ENCODE measurements at places on chromosomes 11 and 22. TPM values are rescaled to one million over a fixed set of nuclear protein-coding genes. Genes with fewer than 3 reads are reported as not detected.

LRRC55 gene
- 0.35 TPM for total RNA-seq

KRTAP5-8 gene
- not detected for total RNA-seq

OPCML gene
- total RNA-seq = 0.37 TPM

GLYAT gene
- total RNA-seq = 0.59 TPM

MMP7 gene
- total RNA-seq = not detected

LDHAL6A gene
- total RNA-seq = not detected

CTSF gene
- total RNA-seq = 64.5 TPM

- no peak for DNase-seq
Measured at GRCh38 chr11:22197139-22198005, 4.5 kb downstream of the ANO5 start.

GRCh38 chr22:42331014-42331413 lies 60.6 kb upstream of the TCF20 start:
- no peak for DNase-seq

- no peak for DNase-seq
Measured at GRCh38 chr11:34104680-34105078, 750 bp upstream of the NAT10 start.

DNA sequence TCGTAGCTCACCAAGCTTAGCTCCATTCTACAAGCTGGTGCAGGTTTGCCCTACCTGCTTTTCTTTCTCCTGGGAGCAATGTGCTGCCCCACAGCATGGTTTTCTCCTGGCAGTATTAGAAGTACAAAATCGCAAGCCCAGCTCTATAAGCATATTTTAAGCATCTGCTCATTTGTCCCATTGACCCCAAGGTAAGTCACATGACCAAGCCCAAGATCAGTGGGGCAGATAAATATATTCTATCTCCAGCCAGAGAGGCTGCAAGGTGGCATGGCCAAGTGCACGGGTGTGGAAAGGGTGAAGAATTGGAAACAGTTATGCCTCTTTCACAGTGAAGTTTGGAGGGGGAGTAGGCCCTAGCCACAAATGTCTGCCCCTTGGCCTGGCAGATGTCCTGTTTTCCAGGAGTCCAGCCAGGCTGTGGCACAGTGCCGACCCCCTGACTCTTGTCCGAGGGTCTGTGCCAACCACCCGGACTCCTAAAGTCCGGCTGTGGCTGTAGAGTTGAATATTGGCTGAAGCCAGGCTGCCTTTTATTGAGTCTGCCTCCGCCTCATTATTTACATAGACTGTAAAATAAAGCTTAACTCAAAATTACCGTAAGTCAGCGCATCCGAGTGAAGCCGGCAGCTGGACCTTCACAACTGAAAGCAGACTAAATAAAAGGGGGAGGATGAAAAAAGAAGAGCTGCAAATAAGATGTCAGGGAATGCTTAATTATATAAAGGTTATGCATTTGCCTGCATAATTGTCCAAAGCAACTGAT lies 165.7 kb downstream of the COMMD9 start:
- no peak for DNase-seq

DNA sequence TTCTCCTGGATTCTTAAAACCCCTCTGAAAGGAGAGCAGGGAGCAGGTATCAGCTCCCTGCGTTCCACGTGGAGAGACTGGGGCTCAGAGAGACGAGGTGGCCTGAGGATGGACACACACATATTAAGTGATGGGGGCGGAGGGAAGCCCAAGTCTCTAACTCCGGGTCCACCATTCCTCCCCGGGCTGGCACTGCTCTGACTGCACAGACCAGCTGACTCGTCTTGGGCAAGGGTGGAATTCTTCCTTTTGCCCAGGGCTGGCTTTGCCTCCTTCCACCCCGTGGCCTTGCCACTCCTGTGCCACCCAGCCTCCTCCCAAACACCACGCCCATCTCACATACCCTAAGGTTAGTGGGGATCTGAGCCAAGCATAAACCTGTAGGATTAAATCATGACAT lies 65.0 kb downstream of the BUD13 start:
- no peak for DNase-seq

DNA sequence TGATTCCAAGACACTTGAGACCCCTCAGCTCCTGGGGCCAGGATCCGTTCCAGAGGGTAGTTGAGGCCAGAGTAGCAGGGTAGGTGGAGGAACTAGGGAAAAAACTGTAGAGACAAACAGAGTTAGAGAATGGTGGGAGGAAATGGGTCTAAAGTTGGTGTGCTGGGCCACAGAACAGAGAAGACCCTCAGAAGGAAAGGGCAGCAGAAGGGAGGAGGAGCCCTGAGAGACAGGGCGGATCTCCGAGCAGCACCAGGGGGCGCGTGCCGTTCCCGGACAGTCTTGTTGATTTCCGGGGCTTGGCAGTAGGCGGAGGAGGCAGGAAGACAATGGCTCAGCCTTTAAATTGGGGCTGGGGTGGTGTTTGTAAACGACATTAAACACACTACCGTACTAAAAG lies 2.4 kb upstream of the CECR2 start:
- DNase-seq = peak; percentile 76

- no peak for DNase-seq
Measured at GRCh38 chr11:5246772-5247471, 2.7 kb downstream of the HBG1 start.

DNA sequence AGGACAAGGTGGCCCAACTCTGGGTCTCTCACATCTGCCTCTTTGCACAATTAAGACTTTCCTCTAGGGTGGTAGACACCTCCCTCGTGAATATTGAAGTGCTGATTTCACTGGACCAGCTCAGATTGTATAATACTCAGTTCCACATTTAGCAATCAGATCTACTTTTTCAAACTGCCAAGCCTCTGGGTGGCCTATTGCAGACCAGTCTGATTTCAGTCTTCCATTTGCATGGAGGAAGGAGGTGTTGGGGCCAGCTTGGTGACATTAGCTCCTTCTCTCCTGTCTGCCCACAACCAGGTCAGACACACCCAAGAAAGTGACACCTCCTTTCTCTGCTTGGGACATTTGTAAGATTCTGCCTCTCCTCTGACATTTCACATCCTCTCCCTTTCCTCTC lies 78.2 kb downstream of the PPFIBP2 start:
- no peak for DNase-seq

DNA sequence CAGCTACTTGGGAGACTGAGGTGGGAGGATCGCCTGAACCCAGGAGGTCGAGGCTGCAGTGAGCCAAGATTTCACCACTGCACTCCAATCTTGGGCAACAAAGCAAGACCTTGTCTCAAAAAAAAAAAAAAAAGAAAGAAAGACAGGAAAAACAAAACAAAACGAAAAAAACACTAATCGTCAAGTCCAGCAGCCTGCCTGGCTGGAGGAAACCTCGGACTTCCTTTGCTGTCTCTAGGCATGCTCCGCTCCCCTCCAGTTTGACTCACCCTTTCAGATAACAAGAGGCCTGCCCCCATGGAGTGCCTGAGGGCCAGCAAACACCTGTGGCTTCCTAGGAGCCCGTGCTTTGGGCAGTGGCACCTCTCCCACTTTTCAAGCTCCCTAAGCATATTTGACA lies 28.8 kb upstream of the CHKA start:
- DNase-seq = no peak

DNA sequence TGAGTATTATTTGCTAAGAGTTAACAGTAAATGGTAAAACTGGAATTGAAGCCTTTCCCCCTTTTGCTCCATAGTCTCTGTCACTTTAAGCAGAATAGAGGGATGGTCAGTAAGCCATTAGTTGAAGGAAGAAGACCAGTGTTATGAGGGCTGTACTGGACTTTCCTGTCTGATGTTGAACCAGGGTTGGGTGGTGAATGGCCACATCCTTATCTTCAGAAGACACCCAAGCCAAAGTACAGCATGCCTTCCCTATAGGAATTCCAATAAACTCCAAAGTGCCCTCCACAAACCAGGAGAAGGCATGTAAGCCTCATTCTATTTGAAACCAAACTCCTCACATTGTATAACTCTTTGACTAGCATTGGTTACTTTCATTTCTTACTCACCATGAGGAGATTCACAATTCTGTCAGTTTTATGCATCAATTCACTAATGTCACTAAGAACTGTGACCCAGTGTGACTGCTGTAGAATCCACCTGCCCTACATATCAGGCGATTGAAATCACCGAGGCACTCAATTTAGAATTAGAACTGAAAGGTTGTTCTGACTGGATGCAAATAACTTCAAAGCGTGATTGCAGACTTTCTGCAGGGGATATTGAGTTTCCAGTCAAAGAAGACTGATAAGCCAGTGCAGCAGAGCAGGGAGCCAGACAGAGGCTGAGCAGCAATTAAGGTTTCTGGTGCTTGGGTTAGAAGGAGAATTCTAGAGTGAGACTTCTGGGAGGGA lies 107.1 kb upstream of the DDI1 start:
- DNase-seq = no peak

DNA sequence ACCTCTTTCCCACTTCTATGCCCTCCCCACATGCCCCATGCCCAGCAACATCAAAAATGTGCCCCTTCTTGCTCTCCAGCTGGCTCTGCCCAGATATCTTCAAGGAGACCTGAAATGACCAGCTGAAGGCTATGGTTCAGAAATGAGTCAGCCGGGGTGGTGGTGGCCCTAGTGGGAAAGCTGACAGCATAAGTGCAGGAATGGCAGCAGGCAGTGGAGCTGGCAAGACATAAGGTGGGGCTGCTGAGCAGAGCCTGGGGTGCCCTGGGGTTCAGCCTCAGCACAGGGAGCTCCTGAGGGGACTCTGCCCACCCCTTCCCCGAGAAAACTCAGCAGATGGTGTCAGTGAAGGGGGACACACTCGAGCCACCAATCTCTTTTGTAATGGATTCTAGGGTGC lies 593.4 kb downstream of the BUD13 start:
- DNase-seq = no peak

- DNase-seq = no peak
Measured at GRCh38 chr22:35838855-35839576, 121.3 kb downstream of the APOL5 start.

Measured in left ventricle myocardium superior (tissue), 1 donor.